Amygdala (tissue), 56 donors: ENCODE measurements at places on chromosomes 5 and 9.

DNA sequence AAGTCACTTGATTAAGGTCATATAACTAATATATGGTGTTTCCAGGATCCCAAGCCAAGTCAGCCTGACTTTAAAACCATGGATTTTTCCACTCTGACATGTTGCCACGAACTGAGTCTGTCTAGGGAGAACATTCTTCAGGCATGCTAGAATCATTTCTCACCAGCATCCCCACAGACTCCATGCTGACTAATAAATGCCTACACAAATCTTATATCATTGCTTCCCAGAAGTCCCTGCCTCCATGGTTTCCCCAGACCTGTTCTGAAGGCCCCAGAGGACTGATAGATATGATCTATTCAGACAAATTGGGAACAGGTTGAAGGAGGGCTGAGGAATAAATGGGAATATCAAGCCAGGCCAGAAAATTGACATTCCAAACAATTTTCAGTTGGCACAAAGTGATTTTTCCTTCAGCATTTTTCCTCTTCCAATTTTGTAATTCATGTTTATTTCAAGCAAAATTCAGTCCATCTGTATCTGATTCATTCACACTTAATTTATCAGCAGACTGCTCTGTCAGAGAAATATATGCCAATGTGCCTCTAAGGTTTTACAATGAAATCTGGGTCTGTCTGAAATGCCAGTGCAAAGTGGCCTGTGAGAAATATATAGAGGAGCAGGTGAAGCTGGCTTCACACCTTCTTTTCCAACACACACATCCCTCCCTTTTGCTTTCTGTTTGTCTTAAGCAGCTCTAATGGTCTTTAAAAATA, 413.6 kb upstream of the TNC start:
- no peak for DNase-seq

- DNase-seq: no peak
Measured at GRCh38 chr5:776862-777711, 7.4 kb downstream of the ZDHHC11B start.

GRCh38 chr5:141639357-141640050, 2.7 kb downstream of the RELL2 start:
- no peak for DNase-seq

- no peak for DNase-seq
Measured at GRCh38 chr5:149728303-149728702, 1.8 kb upstream of the PPARGC1B start.

GRCh38 chr9:113641100-113641885, 177.8 kb downstream of the RGS3 start:
- DNase-seq: no peak

DNA sequence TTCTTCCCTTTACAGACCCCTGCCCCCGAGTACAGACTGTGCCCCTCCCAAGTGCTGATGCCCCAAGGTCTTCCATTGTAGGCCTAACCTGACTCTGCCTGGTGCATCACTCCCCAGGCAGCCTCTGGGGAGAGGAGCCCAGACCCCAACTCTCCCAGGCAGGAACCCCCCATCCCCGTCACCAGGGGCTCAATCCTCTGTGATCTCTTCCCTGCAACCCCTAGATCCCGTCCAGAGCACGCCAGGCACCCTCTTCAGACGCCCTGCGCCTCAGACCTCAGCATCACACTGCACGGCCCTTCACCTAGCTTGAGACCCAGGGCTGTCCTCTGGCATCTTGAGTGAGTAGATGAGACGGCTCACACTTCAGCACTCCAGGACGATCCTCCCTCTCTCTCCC, 6.4 kb upstream of the EGR1 start:
- no peak for DNase-seq

DNA sequence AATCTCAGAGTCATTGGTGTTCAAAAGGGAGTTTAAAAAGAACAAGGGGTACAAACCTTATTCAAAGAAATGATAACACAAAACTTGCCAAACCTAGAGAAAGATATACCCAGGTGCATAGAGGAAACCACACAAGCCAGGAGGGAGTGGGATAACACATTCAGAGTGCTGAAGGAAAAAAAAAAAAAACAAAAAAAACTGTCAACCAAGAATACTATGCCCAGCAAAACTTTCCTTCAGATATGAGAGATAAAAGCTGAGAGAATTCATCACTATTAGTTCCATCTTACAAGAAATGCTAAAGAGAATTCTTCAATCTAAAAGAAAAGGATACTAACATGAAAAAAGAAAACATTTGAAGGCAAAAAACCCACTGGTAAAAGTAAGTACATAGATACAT, 11.5 kb upstream of the TESK1 start:
- DNase-seq: no peak

DNA sequence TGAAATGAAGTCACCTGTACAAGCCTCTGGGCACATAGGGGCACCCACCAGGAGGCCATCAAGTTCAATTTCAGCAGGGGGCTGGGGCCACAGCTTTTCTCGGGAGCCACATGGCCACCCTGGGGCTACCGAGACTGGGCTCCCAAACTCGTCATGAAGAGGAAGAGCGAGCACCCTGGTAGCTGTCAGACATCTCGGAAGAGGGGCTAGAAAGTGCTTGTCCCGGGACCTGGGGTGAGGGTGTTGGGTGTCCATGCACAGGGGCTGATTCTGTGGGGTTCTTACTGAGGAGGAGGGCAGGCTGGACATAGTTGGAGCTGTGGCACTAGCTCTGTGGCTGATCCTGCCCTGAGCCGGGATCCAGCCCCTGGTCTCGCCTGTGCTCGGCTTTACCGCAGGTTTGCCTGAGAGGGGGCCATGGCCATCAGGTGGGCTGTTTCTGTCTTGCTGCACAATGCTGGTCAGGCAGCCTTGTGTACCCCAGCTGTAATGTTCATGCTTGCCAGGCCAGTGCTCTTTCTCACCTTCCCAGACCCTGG, 70.3 kb downstream of the PHF2 start:
- no peak for DNase-seq

GRCh38 chr5:104049752-104050151, 487.2 kb upstream of the NUDT12 start:
- DNase-seq: no peak

- no peak for DNase-seq
Measured at GRCh38 chr9:101592788-101593187, 2.0 kb downstream of the PPP3R2 start.

- no peak for DNase-seq
Measured at GRCh38 chr5:158011422-158011821, 152.5 kb upstream of the CLINT1 start.

DNA sequence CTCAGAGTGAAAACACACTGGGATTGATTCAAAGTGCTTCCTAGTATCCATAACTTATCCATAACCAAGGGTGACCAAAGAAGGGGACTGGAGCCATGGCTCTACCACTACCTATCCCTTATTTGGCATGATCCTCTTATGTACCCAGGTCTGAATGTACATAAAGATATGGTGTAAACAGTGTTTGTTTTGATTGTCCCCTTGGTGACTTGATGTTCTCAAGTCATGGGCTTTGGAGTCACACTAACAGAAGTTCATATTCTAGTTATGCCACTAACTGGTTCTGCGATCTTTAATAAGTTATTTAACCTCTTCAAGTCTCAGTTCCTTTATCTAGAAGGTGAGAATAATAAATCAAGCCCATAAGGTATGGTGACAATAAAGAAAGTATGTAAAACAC, 283.4 kb upstream of the PTGER4 start:
- DNase-seq: no peak

GRCh38 chr9:128211186-128211980, 8.2 kb downstream of the DNM1 start:
- DNase-seq: no peak

- no peak for DNase-seq
Measured at GRCh38 chr5:16826379-16827125, 109.5 kb downstream of the MYO10 start.

- no peak for DNase-seq
Measured at GRCh38 chr9:121153642-121154041, 48.0 kb downstream of the RAB14 start.

- no peak for DNase-seq
Measured at GRCh38 chr5:135138116-135138850, 104.3 kb upstream of the PITX1 start.

GRCh38 chr5:11931638-11932037, 27.4 kb upstream of the CTNND2 start:
- no peak for DNase-seq

- no peak for DNase-seq
Measured at GRCh38 chr5:126680191-126680817, 79.6 kb downstream of the PHAX start.

- DNase-seq: no peak
Measured at GRCh38 chr9:126361810-126362238, 35.2 kb downstream of the MVB12B start.

DNA sequence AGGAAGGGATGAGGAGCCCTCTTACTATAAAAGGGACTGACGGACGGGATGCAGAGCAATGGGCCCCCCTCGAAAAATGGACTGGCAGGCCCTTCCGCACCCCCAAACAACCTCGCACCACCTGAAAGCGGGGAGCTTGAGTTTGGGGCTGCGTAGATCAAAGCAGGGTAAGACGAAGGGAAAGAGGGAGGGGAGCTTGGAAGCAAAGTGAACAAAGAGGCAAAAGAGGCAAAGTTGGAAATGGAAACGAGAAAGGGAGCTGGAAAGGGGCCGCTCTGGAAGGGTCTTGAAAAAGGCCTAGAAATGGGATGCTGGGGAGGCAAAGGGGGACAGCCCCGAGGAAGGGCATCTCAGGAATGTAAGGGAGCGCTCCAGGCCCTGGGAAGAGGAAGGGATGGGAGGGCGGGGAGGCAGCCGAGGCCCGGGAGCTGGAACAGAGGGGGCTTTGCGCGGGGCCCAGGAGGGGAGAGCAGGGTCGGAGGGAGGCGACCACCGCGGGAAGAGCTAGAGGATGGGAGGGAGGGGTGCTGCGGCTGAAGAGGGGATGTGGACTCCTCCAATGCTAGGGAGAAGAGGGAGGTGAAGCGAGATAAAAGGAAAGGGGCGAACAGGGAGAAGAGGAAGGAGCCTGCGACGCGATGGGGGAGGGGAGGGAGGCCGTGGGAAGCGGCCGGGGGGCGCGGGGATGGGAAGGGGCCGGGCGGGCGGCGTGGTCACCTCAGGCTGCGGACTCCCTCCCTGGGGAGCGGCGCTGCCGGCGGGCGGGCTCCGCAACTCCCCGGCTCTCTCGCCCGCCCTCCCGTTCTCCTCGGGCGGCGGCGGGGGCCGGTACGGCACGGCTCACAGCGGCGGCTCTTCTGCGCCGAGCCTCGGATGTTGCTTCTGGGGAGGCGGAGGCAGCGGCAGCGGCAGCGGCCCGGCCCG, 577 bp downstream of the RNF145 start:
- no peak for DNase-seq

DNA sequence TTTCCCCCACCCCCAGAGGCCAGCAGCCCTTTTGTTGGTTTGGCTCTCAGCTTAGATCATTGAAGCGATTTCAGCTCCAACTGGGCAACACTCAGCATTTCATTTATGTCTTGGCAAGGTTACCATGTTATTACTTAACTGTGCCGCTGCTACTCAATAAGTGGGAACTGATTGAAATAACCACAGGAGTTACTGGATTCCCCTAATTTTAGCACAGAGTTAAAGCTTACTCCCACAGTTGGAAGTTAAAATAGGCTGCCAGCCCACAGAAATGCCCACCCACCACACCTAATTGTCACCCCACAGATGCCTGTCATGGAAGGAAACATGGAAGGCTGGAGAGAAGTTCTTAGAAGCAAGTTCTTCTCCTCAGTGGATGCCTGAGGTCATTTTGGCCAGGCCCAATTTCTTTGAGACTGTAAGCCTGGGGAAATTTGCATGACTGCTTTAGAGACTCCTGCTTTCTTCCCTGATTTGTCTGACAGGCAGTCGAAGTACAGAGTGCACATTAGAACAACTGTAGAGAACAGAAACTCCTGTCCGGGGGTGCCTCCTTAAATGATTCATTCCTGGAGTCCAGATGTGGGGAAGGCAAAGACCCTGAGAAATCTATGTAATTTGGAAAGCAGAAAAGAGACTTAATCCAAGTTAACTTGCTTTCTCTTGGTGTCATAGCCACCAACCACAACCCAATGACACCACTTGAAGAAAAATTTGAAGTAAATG, 370.0 kb downstream of the ZSWIM6 start:
- DNase-seq: no peak

GRCh38 chr5:64678374-64678773, 11.9 kb upstream of the SHISAL2B start:
- no peak for DNase-seq

DNA sequence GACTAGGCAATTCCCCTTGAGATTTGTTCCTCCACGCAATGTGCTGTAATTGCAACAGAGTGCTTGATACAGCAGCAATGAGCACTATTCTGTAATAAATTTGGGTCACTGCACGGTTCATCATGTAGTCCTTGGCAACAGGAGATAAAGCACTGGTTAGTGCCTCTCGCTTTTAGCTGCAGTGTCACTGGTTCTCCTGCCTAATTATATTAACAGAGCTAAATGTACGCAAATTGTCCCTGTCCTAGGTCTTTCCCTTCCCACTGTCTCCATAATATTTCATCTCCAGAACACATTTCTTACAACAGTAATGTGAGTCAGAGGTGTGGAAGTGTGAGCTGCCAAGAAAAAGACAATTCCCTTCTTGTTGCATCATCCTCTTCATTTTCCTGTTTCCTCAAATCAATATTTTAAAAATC, 553.1 kb downstream of the ZNF608 start:
- no peak for DNase-seq

- DNase-seq: no peak
Measured at GRCh38 chr5:61783481-61783880, 451.4 kb downstream of the ZSWIM6 start.

DNA sequence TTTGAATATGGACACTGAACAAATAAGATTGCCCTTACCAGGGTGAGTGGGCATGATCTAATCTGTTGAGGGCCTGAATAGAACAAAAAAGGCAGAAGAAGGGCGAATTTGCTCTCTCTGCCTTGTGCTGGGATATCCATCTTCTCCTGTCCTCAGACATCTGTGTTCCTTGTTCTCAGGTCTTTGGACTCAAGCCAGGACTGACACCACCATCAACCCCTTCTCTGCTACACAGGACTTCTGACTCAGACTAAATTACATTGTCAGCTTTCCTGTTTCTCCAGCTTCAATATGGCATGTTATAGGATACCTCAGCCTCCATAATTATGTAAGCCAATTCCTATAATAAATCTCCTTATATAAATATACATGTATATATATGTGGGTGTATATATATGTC, 40.8 kb upstream of the SLCO6A1 start:
- DNase-seq: no peak

DNA sequence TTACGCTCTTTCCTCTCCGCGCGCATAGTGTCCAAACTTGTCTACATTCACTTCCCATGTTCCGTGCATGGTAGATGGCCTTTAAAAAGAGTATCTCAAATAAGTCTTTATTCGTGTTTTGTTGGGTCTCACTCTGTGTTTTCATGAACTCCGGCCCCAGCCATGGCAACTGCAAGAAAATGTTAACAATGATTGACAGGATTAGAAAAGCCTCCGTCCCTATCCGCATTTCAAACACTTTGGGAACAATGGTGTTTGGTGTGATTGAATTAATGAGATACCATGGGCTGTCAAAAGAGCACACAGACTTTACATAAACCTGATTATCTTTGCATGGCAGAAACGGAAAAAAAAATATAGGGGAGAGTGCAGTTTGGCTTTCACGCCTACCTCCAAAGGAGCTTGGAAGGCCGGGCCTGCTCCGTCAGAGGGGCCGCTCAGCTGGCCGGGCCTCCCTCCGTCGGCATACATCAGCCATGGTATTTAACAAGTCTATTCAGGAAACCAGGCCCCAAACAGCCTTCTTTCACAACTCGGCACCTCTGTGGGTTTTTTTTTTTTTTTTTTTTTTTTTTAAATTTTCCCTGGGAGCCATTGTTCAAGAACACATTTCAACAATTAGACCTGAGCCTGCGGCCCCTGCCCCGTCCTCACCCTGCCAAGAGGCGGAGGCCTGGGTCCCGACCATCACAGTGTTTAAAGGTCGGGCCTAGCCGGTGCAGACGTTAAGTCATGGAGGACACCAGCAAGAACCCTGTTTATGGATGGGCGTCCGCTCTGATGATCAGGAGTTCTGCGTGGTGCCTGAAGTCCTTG, 323.8 kb upstream of the IRX4 start:
- no peak for DNase-seq
